ENCODE measurements at places on chromosomes 7 and 10.

DNA sequence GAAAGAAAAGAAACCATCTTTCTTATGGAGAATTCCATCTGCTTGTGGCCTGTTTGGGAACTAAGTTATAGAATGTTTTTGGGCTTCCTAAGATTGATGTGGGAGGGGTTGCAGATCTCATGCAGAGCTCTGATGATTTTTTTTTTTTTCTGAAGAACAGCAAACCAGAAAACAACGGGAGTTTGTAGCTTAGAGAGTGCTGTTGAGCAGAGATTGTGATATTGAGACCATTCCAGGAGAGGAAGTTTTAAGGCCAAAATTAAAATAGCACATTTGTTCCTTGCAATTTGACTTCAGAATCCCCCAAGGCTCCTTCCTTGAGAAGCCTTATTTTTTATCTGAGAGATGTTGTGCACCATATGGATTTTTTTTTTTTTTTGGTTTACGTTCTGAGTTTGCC, 159.5 kb upstream of the NRP1 start:
- no peak for DNase-seq
- no peak overlapping the region for H3K27ac ChIP-seq
- no peak overlapping the region for H3K4me3 ChIP-seq
- no peaks in the 10 kb centered on the region for H3K27me3 ChIP-seq
- H3K4me1 ChIP-seq, result peaks cover 14% of the 10 kb centered on the region
- no peaks in the 10 kb centered on the region for H3K36me3 ChIP-seq

DNA sequence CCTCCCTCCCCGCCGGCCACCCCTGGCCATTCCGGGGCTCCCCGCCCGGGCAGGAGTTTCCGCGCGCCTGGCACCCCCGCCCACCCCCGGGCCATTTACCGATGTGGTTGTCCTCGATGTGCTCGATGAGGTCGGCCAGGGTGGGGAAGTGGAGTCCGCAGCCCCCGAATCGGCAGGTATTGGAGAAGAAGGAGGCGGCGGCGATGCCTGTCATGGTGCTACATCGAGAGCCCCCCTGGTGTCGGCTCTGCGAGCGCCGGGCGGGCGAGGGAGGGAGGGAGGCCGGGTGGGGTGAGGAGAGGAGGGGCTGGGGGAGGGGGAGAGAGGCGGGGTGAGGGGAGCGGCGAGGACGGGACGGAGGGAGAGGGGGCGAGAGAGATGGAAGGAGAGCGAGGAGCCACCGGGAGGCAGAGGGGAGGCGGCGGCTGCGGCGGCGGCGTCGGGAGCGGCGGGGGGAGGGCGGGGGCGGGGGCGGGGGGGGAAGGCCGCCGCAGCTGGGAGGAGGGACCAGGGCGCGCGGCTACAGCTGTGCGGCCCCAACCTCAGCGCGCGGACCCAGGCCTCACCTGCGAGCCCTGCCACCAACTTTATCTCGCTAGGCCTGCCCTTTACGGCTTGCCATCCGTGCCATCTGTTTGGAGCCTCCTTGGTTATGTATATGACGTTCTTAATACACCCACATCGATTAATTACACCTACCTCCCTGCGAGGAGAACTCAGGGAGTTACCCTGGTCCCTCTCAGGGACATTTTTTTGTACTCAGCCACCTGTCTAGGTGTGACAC, at the start of gene JAZF1:
Gene JAZF1 (minus strand): TSS at position 432 of the 784 bp plus-strand sequence.
- H3K4me3 ChIP-seq, result peak within 1 kb of the TSS; percentile 87
- H3K27ac ChIP-seq, result peak within 1 kb of the TSS; percentile 96
- peak; percentile 80 for DNase-seq
- peaks cover 28% of the 10 kb centered on the region for H3K4me1 ChIP-seq
- H3K27me3 ChIP-seq, result no peaks in the 10 kb centered on the region
- no peaks in the 10 kb centered on the region for H3K36me3 ChIP-seq

- no peak overlapping the region for H3K27ac ChIP-seq
- no peaks in the 10 kb centered on the region for H3K4me1 ChIP-seq
- H3K27me3 ChIP-seq, result no peaks in the 10 kb centered on the region
- H3K4me3 ChIP-seq, result no peak overlapping the region
- DNase-seq, result no peak
These were observed 65.1 kb downstream of the SFMBT2 start for GRCh38 chr10:7345717-7346116.

DNA sequence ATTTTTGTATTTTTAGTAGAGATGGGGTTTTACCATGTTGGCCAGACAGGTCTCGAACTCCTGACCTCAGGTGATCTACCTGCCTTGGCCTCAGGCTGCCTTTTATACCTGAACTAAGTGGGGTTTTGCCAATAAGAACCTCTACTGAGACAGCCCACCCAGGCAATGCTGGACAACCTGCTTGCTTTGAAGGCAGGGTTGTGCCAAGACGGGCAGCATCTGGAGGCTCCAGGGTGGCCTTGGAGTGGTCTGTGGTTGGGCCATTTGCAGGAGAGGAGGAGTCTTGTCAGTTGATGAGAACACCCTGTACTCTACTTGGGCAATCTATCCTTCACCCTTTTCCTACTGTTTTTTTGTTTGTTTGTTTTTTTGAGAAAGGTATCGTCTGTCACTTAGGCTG, 75.3 kb upstream of the ZNF735 start:
- H3K4me1 ChIP-seq, result no peaks in the 10 kb centered on the region
- H3K27me3 ChIP-seq, result no peaks in the 10 kb centered on the region
- no peak overlapping the region for H3K27ac ChIP-seq
- DNase-seq, result no peak
- H3K4me3 ChIP-seq, result no peak overlapping the region

DNA sequence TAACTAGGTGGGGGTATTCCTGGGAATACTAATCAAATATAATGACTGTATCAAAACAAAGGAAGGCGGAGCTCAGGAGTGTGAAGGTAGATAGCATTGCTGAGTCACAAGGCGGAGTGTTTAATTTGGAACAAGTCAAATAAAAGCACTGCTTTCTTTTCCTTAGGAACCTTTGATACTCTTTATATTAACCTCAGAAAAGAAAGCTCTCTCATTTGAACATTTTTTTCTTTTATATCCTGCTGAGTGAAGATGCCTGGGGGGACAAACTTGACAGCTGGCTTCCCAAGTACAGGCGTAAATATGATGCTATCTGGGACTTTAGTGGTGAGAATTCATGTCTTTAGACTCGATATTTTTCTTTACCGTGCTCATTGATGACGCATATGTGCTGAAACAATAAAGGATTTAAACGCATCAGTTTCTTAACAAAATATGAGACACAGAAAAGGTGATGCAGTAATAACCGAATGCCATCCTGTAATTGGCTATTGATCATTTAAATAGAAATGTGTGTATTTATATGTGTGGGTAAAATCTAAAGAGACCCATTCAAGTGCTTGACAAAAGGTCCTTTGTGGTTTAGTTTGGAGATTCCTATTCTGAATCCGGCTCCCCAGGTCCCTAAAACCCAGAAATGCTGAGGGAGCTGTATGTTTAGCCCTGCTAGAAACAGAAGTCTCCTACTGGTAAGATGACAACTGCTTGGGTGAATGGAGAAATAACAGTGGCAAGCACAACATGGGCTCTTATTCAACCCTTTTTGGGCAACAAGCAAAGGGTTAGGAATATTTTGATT, 102.7 kb downstream of the PRTFDC1 start:
- no peak for DNase-seq
- no peak overlapping the region for H3K27ac ChIP-seq
- H3K36me3 ChIP-seq, result no peaks in the 10 kb centered on the region
- no peak overlapping the region for H3K4me3 ChIP-seq
- H3K27me3 ChIP-seq, result no peaks in the 10 kb centered on the region

- H3K27me3 ChIP-seq, result no peaks in the 10 kb centered on the region
- no peak for DNase-seq
- H3K36me3 ChIP-seq, result no peaks in the 10 kb centered on the region
These were observed 329.1 kb downstream of the PARD3 start for GRCh38 chr10:34486008-34486407.

GRCh38 chr10:78657163-78657861, 411.5 kb upstream of the ZMIZ1 start:
- peak; percentile 88 for DNase-seq
- H3K4me1 ChIP-seq, result no peaks in the 10 kb centered on the region
- no peak overlapping the region for H3K27ac ChIP-seq
- H3K27me3 ChIP-seq, result no peaks in the 10 kb centered on the region
- H3K4me3 ChIP-seq, result no peak overlapping the region
- H3K36me3 ChIP-seq, result no peaks in the 10 kb centered on the region

DNA sequence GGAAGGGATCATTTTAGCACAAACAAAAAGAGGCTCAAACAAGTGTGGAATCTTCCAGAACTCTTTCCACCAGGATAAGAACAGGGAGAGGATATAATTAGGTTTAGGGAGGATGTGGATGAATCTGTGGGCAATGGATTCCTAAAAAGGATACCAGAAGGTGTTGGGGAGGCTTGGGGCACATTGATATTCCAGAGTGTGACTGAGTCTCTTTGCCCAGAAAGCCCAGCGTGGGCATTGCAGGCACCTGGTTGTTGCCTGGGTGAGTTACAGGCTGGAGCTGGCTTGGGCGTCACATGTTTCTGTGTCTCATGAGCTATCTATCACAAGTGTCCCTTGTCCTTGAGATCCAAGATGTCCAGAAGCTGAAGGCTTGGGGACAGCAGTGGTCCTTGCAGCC, 3.3 kb downstream of the COL26A1 start:
- H3K4me3 ChIP-seq, result no peak overlapping the region
- DNase-seq, result no peak
- no peak overlapping the region for H3K27ac ChIP-seq
- H3K27me3 ChIP-seq, result no peaks in the 10 kb centered on the region
- H3K36me3 ChIP-seq, result no peaks in the 10 kb centered on the region

DNA sequence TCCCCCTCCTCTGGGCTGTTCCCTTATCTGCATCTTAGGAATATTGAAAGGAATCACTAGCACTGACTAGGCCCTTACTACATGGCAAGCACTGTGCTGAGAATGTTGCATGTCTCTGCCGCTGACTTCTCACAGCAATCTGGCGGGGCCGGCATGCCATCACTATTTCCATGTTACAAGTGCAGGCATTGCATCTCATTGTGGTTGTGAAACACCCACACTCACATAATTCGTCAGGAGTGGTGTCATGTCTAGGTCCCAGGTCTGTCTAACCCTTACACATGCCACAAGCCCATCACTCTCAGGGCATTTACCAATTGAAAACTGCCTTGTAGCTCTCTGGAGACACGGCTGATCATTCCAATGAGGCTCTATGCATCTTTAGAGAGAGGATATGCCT, 8.5 kb upstream of the IL2RA start:
- no peak overlapping the region for H3K4me3 ChIP-seq
- no peak overlapping the region for H3K27ac ChIP-seq

DNA sequence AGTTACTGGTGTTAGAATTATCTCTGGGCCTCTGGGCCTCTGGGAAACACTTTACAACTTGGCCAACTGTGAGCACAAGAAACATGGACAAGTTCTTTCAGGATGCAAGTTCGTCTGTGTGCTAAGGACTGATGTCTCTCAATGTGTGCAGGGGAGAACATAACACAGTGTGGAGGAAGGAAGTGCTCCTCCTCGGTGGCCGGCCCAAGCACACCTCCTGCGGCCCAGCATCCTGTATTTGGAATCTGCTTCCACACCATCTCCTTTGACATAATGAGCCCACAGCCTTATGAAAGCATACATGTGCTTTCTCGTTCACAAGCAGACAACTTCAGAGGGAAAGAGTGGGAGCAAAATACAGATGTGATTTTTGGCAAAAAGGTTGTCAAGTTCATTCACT, 59.0 kb downstream of the MTPN start:
- no peak overlapping the region for H3K4me3 ChIP-seq
- H3K4me1 ChIP-seq, result no peaks in the 10 kb centered on the region
- no peak for DNase-seq
- no peaks in the 10 kb centered on the region for H3K27me3 ChIP-seq
- no peaks in the 10 kb centered on the region for H3K36me3 ChIP-seq

DNA sequence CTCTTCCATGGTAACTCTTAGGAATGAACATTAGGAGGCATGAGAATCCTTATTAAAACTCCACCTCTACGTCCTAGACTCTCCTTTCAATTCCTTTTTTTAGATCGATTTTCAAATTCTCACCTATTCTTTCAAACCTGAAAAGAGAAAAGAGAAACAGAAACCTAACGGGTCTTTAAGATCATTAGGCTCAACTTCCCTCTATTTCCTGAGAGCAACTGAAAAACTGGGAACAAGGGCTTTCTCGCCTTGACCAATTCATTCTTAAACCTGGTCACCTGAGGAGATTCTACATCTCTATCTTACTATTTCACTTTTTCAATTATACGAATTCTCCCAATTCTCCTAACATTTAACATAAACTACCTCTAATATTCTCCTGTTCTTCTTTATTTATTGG, 2.8 kb downstream of the TFEC start:
- H3K4me3 ChIP-seq, result no peak overlapping the region
- no peaks in the 10 kb centered on the region for H3K27me3 ChIP-seq
- H3K27ac ChIP-seq, result no peak overlapping the region
- no peak for DNase-seq

DNA sequence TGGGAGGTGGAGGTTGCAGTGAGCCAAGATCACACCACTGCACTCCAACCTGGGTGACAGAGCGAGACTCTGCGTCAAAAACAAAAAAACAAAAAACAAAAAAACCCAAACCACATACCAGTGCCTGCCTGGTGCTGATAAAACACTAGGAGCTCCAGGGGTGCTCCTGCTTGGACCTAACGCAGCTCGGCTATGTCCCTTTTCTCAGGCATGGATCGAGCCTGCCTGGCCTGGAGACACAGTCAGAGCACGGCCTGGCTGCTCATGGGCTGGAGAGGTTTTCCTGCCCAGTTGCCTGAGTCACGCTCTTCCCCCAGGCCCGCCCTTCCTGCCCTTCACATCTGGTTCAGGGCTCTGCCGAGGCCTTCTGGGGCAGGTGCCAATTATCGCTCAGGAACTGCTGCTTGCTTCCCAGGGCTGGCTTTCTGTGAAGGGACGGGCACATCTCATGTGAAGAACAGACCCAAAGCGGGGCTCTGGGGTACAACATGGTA, 12.6 kb upstream of the NPFFR1 start:
- peaks cover 5% of the 10 kb centered on the region for H3K4me1 ChIP-seq
- no peak overlapping the region for H3K4me3 ChIP-seq
- H3K27me3 ChIP-seq, result no peaks in the 10 kb centered on the region
- no peak overlapping the region for H3K27ac ChIP-seq
- H3K36me3 ChIP-seq, result no peaks in the 10 kb centered on the region

GRCh38 chr10:133318494-133319127, 9.9 kb downstream of the ZNF511 start:
- DNase-seq, result peak; percentile 81
- H3K27ac ChIP-seq, result peak overlapping the region; percentile 39
- H3K4me1 ChIP-seq, result peaks cover 4% of the 10 kb centered on the region
- no peaks in the 10 kb centered on the region for H3K27me3 ChIP-seq
- peak overlapping the region; percentile 40 for H3K4me3 ChIP-seq

DNA sequence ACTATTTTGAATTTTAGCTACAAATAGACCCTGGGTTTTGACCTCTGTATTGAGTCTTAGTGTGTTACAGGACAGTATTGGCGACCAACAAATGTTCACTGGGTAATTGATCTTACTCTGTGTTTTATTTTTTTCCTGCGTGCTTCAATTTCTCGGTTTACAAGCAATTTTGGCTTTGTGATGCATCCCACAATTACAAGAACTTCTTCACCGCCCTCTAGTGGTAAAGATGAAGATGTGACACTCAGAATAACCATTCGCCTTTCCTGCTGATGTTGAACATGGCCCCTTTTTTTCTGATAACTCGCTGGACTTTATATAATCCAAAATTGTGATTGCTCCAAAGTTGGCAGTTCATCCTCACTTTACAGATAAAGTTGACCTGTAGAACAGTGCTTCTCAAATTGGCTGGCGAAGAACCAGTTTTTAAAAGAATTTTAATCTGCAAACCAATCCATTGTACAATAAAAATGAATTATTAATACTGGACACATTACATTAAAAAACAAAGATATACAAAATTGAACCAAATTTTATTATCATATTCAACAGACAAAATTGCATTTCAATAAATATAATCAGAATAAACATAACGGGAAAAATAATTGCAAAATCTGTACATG, 20.2 kb upstream of the SMC3 start:
- H3K4me3 ChIP-seq, result no peak overlapping the region
- H3K4me1 ChIP-seq, result no peaks in the 10 kb centered on the region
- no peak overlapping the region for H3K27ac ChIP-seq
- H3K36me3 ChIP-seq, result no peaks in the 10 kb centered on the region
- DNase-seq, result no peak
- no peaks in the 10 kb centered on the region for H3K27me3 ChIP-seq

Measured in testis (tissue), 5 donors.